ENCODE measurements at places on chromosomes 13 and 19. TPM values are rescaled to one million over a fixed set of nuclear protein-coding genes. Genes with fewer than 3 reads are reported as not detected.

- no peak for DNase-seq
These were observed 3.4 kb downstream of the URI1 start for GRCh38 chr19:29945433-29945832.

DNA sequence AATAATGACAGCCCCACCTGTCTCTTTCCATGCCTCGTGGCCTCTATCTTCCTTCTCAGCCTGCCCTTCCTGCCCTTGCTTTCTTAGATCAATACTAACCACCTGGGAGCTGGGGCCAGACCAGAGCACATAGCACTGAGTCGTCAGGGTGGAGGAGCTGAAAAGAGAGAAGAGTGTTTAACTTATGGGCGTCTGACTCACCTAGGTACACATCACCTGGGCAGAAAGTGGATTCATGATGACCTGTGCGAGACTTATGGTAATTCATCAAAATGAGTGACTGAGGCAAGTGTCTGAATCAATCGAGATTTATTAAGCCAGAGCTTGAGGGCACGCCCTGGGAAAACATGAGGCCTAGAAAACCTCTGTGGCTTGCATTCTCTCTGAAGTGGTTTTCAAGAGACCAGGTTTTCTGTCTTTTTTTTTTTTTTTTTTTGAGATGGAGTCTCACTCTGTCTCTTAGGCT lies 19.2 kb downstream of the CEACAM6 start:
- DNase-seq = no peak

DNA sequence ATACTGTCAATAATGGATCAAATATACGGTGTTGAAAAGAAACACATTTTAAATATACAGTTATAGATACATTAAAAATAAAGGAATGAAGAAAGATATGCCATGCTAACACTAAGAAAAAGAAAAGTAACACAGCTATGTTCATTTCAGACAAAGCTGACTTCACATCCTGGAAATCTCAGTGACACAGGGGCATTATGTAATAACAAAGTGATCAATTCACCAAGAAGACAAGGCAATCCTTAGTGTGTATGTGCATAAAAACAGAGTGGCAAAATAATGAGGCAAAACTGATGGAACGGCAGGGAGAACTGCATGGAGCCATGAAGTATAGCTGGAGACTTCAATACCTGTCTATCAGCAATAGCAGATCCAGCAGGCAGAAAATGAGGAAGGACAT lies 13.1 kb downstream of the ZNF14 start:
- DNase-seq = no peak

- DNase-seq = no peak
These were observed 670 bp downstream of the BSPH1 start for GRCh38 chr19:47991191-47991808.

GRCh38 chr13:113638173-113638746 lies 19.7 kb downstream of the ATP4B start:
- DNase-seq = no peak

DNA sequence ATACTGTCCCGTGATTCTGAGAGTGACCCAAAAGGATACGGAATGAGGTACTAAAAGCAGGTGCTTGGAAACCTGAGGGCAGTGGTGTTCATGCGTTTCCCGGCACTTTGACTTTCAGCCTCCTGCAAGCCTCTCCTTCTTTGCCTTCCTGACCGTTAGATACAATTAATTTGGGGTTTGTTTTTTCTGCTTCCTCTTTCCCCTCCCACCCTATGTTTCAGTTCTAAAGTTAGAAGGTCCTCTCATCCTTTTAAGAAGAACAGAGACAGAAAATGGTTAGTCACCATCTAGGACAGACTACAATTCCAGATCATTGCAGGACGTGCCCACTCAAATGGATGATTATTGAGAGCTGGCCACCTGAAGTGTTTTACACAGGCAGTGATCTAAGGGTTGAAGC lies 1.8 kb upstream of the LILRB4 start:
- DNase-seq = no peak

DNA sequence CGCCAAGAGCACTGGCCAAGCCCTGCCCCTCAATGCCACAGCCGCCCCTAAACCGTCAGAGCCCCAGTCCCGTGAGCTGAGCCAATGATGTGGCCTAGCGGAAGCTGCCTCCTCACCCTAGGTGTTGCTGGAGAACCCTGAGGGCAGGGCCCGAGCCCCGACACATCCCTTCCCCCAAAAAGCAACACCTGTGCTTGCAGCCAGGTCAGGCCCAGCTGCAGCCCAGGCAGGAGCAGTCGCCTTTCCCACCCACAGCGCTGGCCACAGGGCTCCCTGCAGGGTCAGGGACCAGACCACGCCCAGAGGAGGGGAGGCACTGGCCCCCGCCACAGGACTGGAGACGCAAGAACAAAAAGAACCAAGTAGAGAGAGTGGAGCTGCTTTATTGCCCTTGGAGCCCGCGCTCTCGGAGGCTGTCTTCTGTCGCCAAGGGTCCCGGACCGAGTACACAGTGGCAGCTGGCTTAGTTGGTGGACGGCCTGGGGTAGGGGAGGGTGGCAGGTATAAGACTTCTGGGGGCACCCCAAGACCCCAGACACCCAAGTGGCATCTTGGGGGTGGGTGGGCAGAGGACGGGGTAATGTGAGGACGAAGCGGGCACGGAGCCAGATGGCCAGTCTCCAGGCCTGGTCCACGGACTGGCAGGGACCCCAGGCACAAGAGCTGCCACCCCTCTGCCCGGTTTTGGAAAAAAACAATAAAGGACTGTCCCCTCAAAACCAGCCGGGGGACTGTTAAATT lies 3.3 kb downstream of the P2RY11 start:
- no peak for DNase-seq

HCN2 gene
- total RNA-seq = 8.0 TPM

MRI1 gene
- 16.4 TPM for total RNA-seq

IZUMO2 gene
- not detected for total RNA-seq

ZNF177 gene
- total RNA-seq = 11.9 TPM

METTL21C gene
- total RNA-seq = not detected

PIP5K1C gene
- total RNA-seq = 19.8 TPM

LMTK3 gene
- total RNA-seq = 9.5 TPM
